ENCODE measurements at places on chromosomes 3 and 15. TPM values are rescaled to one million over a fixed set of nuclear protein-coding genes. Genes with fewer than 3 reads are reported as not detected.

Gene SLC24A1
- 7.3 TPM for total RNA-seq

Gene ACAN
- total RNA-seq: not detected

Gene EFCC1
- total RNA-seq: 0.73 TPM

Gene ITIH3
- not detected for total RNA-seq

Gene TMEM158
- total RNA-seq: 0.42 TPM

Gene KLHL6
- 14.8 TPM for total RNA-seq

GRCh38 chr15:50916400-50916799 lies 7.9 kb downstream of the AP4E1 start:
- H3K27me3 ChIP-seq: no peaks in the 10 kb centered on the region
- no peak overlapping the region for H3K27ac ChIP-seq

GRCh38 chr3:46997453-46998091 lies 18.1 kb downstream of the NBEAL2 start:
- no peak for DNase-seq
- no peaks in the 10 kb centered on the region for H3K27me3 ChIP-seq
- no peaks in the 10 kb centered on the region for H3K4me1 ChIP-seq
- H3K4me3 ChIP-seq: no peak overlapping the region

DNA sequence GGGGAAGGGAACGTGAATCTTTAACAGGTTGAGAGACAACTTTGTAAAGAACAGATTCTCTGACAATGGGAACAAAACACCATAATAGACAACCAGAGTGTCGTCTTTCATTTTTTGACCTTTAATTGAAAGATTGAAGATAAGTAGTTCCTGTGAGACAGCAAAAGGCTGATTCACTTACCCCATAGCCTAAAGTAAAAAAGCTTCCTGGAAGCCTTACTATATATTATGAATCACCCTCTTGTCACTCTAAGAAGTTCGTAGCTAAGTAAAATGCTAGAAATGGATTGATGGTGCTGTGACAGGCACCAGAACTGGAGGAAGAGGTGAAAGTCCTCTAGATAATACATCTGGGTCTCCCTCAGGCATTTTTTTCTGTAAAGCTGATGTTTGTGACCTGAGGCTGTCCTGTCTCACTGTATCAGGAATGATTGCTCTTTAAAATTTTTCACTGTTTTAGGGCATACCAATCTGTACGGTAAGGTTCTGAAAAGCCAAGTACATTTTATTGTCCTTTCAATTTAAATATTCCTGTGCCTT lies 824.6 kb upstream of the SEMA6D start:
- no peaks in the 10 kb centered on the region for H3K27me3 ChIP-seq
- H3K36me3 ChIP-seq: no peaks in the 10 kb centered on the region
- no peak overlapping the region for H3K27ac ChIP-seq
- no peak overlapping the region for H3K4me3 ChIP-seq
- no peak for DNase-seq

DNA sequence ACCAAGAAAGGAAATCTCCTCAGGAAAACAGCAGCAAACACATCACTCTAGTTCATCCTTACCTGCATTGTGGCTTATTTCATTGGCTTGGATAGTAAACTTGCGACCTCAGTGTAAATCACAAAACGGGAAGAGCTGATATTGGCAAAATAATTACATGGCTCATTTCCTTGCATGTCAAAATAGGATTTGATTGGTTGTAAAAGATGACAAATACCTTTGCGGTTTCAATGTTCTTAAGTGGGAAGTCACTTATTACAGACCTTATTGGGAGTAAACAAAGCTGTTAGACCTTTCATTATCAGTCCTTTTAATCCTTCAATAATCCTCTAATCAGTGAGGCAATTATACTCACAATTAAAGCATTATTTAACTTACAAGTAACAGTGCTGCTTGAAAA lies 590.6 kb downstream of the MAGI1 start:
- H3K4me1 ChIP-seq: no peaks in the 10 kb centered on the region
- DNase-seq: no peak
- no peaks in the 10 kb centered on the region for H3K27me3 ChIP-seq

DNA sequence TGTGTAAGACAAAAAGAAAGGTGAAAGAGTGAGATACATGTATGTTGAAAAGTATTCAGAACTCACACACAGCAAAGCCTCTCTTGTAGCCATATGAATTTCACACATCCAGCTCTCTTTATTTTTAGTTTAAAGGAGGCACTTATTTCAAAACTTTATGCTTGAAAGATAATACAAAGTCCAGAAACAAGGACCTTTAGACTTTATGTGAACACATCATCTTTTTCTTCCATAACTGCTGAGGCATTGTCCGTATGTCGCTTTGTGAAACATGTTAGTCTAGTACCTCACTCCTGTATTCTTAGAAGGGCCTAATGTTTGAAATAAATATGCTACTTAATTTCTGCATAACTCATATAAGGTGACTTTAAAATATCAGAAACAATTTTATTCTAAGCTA lies 763.4 kb downstream of the GBE1 start:
- H3K27me3 ChIP-seq: no peaks in the 10 kb centered on the region
- no peak overlapping the region for H3K4me3 ChIP-seq
- H3K4me1 ChIP-seq: no peaks in the 10 kb centered on the region
- no peak for DNase-seq

DNA sequence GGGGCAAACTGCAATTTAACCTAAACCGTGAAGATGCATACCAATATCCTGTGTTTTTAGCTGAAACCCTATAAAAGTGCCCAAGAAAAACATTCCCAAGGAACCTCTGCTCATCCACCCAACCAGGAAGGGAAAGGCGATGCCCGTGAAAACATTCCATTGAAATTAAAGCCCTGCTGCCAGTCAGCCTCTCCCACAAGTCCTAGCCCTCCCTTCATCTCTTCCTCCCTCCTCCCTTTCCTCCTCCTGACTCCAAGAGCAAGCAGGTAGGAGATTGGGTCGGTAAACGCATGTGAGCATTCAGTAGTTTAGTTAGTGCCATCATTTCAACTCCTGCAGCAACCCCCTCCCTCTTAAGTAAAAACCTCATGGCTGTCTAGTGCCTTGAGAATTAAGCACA lies 27.7 kb downstream of the HES1 start:
- DNase-seq: no peak
- peaks cover 11% of the 10 kb centered on the region for H3K4me1 ChIP-seq
- H3K27ac ChIP-seq: no peak overlapping the region
- H3K4me3 ChIP-seq: no peak overlapping the region

- H3K27ac ChIP-seq: no peak overlapping the region
- H3K4me1 ChIP-seq: no peaks in the 10 kb centered on the region
- no peaks in the 10 kb centered on the region for H3K27me3 ChIP-seq
- DNase-seq: no peak
- no peaks in the 10 kb centered on the region for H3K36me3 ChIP-seq
These were observed 67.0 kb downstream of the MGLL start for GRCh38 chr3:127755305-127755681.

DNA sequence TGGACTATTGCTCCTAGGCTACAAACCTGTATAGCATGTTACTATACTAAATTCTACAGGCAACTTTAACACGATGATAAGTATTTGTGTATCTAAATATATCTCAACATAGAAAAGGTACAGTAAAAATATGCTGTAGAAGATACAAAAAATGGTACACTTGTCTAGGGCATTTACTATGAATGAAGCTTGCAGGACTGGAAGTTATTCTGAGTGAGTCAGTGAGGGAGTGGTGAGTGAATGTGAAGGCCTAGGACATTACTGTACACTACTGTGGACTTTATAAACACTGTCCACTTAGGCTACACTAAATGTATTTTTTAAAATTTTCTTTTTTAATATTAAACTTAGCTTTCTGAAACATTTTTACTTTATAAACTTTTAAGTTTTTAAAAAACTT lies 140.5 kb upstream of the SGO1 start:
- H3K4me3 ChIP-seq: no peak overlapping the region
- no peak for DNase-seq
- H3K36me3 ChIP-seq: no peaks in the 10 kb centered on the region
- no peak overlapping the region for H3K27ac ChIP-seq

DNA sequence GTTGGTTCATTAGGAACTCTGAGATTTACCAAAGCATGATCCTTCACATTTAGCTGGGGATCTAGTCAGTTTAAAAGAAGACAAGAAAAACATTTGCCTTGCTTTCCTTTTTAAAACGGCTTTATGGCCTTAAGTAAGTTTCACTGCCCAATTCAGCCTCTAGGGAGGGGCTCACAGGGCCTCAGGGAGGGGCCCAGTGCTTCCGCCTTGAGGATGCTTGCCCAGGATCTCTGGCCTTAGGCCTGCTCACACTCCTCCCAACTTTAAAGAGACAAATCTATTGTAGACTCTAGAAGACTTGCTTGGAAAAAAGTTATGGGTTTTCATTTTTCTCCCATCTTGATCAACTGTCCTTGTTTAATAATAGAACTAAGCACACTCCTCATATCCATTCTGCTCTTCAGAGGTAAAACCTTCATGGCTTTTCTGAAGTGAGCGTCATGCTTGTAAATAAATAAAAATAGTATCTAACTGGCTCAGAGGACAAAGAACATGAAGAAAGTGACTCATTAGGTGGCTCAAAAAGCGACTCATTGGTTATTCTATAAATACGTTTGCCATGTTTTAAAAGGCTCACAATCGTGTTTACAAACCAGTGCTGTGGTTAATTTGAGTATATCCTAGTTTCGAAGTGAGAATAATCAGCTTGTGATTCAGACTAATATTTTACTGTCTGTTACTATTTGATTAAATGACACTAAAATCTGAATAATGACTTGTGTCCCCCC lies 13.7 kb downstream of the PDHB start:
- H3K27ac ChIP-seq: no peak overlapping the region
- no peak for DNase-seq
- no peak overlapping the region for H3K4me3 ChIP-seq
- peaks cover 10% of the 10 kb centered on the region for H3K36me3 ChIP-seq

DNA sequence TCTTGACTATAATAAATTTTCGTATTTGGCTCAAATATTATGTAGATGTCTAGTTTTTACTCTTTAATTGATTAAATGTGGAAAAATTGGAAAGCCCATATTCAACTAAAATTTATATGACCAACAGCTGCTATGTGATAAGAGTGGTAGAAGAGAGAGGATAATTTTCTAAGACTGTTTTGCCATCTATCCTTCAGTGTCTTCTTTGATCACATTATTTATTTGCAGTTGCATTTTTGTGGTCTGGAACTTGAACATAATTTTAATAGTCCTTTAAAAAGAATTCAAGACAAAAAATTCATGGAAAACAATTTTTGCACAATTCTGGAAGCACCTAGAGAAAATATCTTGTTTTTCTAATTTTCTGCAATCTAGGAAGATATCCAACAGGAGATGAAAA lies 213.3 kb upstream of the THBS1 start:
- no peak overlapping the region for H3K4me3 ChIP-seq
- peaks cover 41% of the 10 kb centered on the region for H3K4me1 ChIP-seq
- H3K27me3 ChIP-seq: no peaks in the 10 kb centered on the region
- no peak overlapping the region for H3K27ac ChIP-seq
- H3K36me3 ChIP-seq: no peaks in the 10 kb centered on the region

DNA sequence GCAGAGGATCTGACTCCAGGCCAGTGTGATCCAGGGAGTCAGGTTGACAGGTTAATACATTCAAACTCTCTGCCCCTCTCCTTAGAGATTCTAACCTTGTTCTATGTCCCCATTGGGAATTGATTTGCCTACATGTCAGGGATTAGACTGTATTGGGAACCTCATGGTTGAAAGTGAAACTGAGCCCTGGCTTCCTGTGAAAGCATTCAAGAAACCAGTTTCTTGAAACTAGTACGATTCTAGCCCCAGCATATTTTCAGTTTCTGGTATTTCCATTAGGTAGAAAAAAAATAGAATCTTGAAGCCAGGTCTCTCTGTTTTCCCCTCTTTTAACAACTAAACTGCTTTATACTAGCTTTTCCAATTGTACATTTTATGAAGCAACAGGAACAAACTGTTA lies 140.4 kb upstream of the ABI3BP start:
- H3K27ac ChIP-seq: no peak overlapping the region
- H3K36me3 ChIP-seq: no peaks in the 10 kb centered on the region
- DNase-seq: no peak
- H3K4me3 ChIP-seq: no peak overlapping the region

DNA sequence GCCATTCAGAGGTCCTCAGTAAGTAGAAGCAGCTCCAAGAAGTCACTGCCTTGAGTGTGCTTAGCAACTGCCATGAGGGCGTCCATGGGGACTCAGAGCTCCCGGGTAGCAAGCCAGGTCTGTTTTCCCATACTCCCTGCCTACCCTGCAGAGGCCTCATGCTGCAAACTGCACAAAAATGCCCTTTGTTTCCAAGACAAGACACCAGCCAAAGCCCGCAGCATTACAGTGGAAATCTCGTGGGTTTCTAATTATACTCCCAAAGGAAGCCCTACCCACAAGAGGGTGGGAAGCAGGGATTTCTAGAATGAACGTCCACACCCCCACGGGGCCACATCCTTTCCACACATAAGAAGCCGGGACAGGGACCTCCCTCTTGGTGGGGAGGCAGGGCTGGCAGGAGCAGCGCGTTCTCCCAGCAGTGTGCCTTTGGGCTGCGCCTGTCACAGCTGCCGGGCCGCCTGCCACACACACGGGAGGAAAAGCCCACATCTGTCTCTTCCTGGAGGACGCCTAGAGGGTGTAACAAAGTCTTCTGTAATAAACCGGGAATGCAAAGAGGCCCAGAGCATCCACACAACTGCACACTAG lies 31.1 kb downstream of the FAM174B start:
- H3K27me3 ChIP-seq: no peaks in the 10 kb centered on the region
- no peak overlapping the region for H3K4me3 ChIP-seq
- DNase-seq: peak; percentile 56
- no peaks in the 10 kb centered on the region for H3K36me3 ChIP-seq

DNA sequence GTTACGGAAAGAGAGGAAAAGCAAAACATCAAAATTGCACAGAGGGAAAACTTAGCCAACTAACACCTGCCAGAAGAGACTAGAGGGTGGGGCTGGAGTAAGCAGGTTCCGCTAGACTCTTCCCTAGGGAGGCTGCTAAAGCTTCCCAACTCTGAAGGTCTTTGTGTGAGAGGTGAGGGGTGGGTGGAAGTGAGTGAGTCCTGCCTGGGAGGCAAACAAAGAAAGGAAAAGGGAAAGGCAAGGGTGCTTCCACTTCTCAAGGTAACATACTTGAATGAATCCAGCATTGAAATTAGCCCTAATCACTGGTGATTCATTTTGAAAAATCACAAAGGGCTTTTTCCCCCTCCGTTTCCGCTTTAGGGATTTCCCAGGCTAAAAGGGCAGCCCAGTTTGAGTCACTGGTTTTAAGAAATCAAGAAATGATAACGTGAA lies 220.5 kb upstream of the ADAMTS9 start:
- H3K4me3 ChIP-seq: no peak overlapping the region
- DNase-seq: peak; percentile 90
- H3K27me3 ChIP-seq: no peaks in the 10 kb centered on the region
- H3K36me3 ChIP-seq: no peaks in the 10 kb centered on the region
- H3K27ac ChIP-seq: peak overlapping the region; percentile 89

- no peaks in the 10 kb centered on the region for H3K4me1 ChIP-seq
- DNase-seq: no peak
- no peak overlapping the region for H3K4me3 ChIP-seq
These were observed 72.1 kb downstream of the RFTN1 start for GRCh38 chr3:16441371-16441875.

- H3K36me3 ChIP-seq: no peaks in the 10 kb centered on the region
- no peak overlapping the region for H3K4me3 ChIP-seq
- no peaks in the 10 kb centered on the region for H3K27me3 ChIP-seq
- peak overlapping the region; percentile 76 for H3K27ac ChIP-seq
- H3K4me1 ChIP-seq: peaks cover 30% of the 10 kb centered on the region
These were observed 43.8 kb upstream of the UACA start for GRCh38 chr15:70806992-70807712.

- no peak overlapping the region for H3K4me3 ChIP-seq
- DNase-seq: no peak
- no peak overlapping the region for H3K27ac ChIP-seq
These were observed 7.7 kb upstream of the DIS3L start for GRCh38 chr15:66285533-66286280.
